ENCODE measurements at places on chromosomes 12 and 14.

- peak; percentile 75 for DNase-seq
Measured at GRCh38 chr12:100199347-100200149, 1.1 kb upstream of the ACTR6 start.

DNA sequence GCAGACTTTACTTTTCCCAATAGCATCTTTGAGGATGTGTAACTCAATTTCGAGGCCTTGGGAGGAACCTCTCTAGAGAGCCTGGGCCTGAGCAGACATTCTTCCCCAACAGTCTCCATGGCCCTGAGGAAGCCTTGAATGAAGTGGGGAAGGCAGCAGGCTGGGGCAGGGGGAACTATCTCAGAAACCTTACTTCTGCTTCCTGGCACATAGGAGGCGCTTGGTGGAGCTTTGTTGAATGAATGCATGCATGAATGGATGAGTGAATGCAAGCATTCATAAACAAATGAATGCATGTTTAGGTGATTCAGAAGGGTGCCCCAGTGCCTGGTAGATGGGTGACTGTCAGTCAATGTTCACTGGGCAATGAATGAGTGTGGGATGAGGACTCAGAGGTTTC is 58.3 kb downstream of the GALNT16 start:
- DNase-seq = no peak

- no peak for DNase-seq
Measured at GRCh38 chr12:9051158-9051550, 61.8 kb downstream of the KLRG1 start.

GRCh38 chr14:75339059-75339458 is 60.4 kb downstream of the FOS start:
- no peak for DNase-seq

GRCh38 chr12:116261525-116262100 is 15.9 kb downstream of the MED13L start:
- no peak for DNase-seq

GRCh38 chr14:37997017-37997416 is 210.7 kb upstream of the SSTR1 start:
- no peak for DNase-seq

DNA sequence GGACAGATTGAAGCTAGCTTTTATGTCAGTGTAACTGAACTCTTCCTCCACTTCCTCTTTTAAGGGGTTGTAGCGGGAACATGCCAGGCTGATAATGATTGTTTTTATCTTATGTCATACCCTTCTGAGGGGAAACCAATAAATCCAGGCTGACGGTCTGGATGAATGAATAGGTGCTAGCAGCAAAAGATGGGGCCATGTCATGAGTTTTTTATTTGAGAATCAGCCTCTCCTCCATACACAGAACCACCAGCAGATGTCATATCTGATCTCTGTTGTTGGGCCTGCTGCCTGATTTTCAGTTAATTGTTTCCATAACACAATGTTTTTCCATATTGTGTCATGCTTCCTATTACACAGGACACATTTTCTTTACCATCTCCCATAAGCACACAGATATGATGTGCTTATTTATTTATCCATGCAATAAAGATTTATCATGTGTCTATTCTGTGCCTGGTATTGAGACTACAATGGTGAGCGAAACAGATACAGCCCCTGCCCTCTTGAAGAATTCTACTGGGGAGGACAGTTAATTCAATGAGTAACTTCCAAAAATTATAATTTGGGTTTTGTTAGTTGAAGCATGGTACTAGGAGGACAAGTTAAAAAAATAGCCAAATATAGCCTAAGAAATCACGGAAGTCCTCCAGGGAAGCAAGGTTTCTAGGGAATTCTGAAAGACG is 33.6 kb upstream of the CRY1 start:
- DNase-seq = no peak

GRCh38 chr12:65098364-65098763 is 22.7 kb downstream of the WIF1 start:
- DNase-seq = no peak

DNA sequence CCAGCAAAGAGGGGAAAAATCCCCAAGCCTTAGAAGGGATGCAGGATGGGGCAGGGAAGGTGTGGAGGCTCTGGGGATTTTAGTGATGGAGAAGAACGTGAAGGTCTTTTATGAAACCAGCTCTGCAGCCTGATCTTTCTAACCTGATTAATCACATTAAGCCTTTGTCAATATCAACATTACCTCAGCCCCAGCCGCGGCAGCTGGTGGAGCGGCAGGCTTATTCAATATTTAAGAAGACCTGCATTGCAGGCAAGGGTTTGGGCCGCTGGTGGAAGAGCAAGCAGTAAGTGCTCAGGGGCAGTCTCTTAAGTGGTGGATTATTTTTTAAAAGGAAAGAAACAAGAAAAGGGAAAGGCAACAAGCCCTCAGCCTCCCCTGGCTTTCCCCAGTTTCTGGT is 16.6 kb downstream of the RPH3A start:
- DNase-seq = no peak

GRCh38 chr12:116662612-116663144 is 75.2 kb downstream of the SPRING1 start:
- no peak for DNase-seq

DNA sequence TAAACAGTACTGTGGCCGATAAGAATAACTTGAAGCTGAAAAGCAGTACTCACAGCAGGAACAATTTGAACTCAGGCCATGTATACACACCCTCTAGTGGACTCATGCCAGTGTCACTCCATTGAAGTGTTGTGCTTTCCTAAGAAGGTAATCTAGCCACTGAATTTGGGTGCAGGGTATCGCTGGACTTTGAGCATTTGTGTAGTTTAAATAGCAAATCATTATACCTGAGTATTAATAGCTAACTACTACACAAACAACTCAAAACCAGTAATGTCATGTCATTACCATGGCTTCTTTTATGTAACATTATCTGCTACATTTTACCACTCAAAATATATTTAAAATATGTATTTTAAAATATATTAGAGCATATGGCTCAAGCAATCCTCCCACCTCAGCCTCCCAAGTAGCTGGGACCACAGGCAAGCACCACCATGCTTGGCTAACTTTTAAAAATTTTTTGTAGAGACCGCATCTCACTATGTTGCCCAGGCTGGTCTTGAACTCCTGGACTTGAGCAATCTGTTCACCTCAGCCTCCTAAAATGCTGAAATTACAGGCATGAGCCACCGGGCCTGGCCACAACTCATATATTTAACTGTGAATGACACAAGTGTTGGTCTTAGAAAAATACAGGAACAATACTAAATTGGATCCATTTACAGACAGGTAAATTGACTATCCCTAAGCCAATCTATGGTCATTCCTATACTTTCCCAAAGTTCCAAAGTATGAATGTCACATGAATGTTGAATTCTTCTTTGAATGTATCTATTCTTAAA is 25.6 kb upstream of the ARID4A start:
- DNase-seq = no peak

- no peak for DNase-seq
Measured at GRCh38 chr12:111451649-111452129, 46.0 kb downstream of the SH2B3 start.

Data from effector memory CD4-positive, alpha-beta T cell (primary cell).